ENCODE measurements at places on chromosomes 4 and X. TPM values are rescaled to one million over a fixed set of nuclear protein-coding genes. Genes with fewer than 3 reads are reported as not detected.

The PPID gene
- 39.4 TPM for total RNA-seq

The ATP6AP2 gene
- total RNA-seq = 67.8 TPM

The TMPRSS11F gene
- not detected for total RNA-seq

The TMEM156 gene
- total RNA-seq = 18.5 TPM

The TMPRSS11D gene
- total RNA-seq = not detected

The MND1 gene
- 33.6 TPM for total RNA-seq

The FMR1NB gene
- not detected for total RNA-seq

The LAS1L gene
- total RNA-seq = 51.2 TPM

The SPANXD gene
- total RNA-seq = not detected

The UGT2B11 gene
- not detected for total RNA-seq

The UBA6 gene
- 91.2 TPM for total RNA-seq

The EPHA5 gene
- total RNA-seq = not detected

The TMEM255A gene
- total RNA-seq = not detected

The ZNF711 gene
- not detected for total RNA-seq

The ZNF157 gene
- total RNA-seq = 0.23 TPM
